SK-N-SH (cell line): ENCODE measurements at places on chromosomes 13 and 19. TPM values are rescaled to one million over a fixed set of nuclear protein-coding genes. Genes with fewer than 3 reads are reported as not detected.
A peak's percentile ranks its signal among the peaks of the same experiment; 100 is the strongest.

CHST8 gene
- polyA plus RNA-seq = 0.05 and 0.45 TPM in 2 replicates

DNA sequence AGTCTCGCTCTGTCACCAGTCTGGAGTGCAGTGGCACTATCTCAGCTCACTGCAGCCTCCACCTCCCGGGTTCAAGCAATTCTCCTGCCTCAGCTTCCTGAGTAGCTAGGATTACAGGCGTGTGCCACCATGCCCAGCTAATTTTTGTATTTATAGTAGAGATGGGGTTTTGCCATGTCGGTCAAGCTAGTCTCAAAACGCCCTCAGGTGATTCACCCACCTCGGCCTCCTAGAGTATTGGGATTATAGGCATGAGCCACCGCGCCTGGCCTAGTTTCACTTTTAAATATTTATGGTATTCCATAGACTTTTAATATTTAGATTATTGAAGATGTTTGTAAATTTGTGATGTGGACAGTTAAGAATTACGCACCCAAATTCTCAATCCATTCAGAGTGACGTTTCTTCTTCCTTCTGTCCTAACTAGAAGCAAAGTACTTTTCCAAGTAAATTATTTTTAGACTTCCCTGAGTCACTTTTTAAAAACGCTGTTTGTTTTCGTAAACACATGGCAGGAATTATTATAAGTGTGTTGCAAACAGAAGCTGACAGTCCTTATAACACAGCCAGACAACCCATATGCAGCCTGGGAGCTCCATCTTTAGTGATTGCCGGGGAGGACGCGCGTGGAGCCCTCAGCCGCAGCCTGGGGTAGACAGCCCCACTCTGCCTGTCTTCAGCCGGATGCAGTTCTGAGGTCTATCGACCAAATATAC is 131.7 kb downstream of the ATP11A start:
- no peaks in the 10 kb centered on the region for H3K27me3 ChIP-seq
- no peaks in the 10 kb centered on the region for H3K4me1 ChIP-seq
- H3K4me3 ChIP-seq = no peak overlapping the region
- H3K27ac ChIP-seq = no peak overlapping the region
- no peak for DNase-seq

KLK10 gene
- polyA plus RNA-seq = not detected in 2 replicates

DNA sequence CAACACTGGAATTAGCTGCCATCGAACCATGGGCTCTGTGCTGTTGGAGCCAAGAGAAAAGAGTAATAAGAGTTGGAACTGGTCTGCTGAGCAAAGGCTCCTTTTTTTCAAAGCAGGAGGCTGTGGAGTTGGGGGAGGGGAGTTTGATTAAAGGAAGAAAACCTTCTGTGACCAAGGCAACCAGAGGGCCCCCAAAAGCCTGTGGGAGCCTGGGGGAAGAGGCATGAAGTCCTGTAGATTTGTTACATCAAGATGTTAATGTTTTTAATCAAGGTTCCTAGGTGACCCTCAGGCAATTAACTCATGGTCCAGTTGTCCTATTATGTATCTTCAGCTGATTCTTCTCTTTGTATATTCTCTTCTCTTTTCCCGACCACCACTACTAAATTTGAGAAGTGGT is 403.9 kb downstream of the NDFIP2 start:
- H3K4me3 ChIP-seq = no peak overlapping the region
- no peak for DNase-seq
- no peaks in the 10 kb centered on the region for H3K27me3 ChIP-seq
- no peak overlapping the region for H3K27ac ChIP-seq
- H3K4me1 ChIP-seq = no peaks in the 10 kb centered on the region

DNA sequence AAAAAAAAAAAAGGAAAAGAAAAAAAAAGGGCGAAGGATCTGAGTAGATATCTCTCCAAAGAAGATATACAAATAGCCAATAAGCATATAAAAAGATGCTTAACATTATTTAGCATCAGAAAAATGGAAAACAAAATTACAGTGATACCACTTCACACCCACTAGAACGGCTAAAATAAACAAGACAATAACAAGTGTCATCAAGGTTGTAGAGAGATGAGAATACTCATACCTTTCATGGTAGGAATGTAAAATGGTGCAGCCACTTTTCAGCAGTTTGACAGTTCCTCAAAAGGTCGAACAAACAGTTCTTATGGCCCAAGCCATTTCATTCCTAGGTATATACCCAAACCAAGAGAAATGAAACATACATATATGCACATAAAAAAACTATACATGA is 33.5 kb downstream of the FOXO1 start:
- H3K4me3 ChIP-seq = no peak overlapping the region
- no peaks in the 10 kb centered on the region for H3K36me3 ChIP-seq
- H3K4me1 ChIP-seq = no peaks in the 10 kb centered on the region
- H3K27ac ChIP-seq = no peak overlapping the region
- no peaks in the 10 kb centered on the region for H3K27me3 ChIP-seq

DNA sequence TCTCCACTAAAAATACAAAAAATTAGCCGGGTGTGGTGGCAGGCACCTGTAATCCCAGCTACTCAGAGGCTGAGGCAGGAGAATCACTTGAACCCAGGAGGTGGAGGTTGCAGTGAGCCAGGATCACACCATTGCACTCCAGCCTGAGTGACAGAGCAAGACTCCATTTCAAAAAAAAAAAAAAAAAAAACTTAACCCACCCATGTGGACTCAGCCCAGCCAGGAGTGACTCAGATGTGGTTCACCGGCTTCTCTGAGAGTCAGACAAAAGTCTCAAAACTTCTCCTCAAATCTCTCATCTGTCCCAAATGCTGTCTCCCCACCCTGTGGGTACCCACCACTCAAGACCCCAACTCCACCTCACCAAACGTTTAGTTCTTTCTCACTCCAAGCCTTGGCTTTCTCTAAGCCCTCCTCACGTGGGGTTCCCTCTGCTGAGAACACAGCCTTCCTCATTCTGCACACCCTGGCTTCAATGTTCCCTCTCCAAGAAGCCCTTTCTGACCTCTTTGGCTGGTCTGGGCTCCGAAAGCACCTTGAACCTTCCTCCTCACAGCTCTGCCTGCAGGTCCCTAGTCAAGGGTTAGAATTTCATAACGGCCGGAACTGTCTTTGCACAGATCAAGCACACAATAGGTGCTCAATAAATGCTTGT is 11.1 kb upstream of the RAB3A start:
- no peak for DNase-seq
- no peak overlapping the region for H3K4me3 ChIP-seq
- no peaks in the 10 kb centered on the region for H3K4me1 ChIP-seq
- H3K36me3 ChIP-seq = no peaks in the 10 kb centered on the region

DNA sequence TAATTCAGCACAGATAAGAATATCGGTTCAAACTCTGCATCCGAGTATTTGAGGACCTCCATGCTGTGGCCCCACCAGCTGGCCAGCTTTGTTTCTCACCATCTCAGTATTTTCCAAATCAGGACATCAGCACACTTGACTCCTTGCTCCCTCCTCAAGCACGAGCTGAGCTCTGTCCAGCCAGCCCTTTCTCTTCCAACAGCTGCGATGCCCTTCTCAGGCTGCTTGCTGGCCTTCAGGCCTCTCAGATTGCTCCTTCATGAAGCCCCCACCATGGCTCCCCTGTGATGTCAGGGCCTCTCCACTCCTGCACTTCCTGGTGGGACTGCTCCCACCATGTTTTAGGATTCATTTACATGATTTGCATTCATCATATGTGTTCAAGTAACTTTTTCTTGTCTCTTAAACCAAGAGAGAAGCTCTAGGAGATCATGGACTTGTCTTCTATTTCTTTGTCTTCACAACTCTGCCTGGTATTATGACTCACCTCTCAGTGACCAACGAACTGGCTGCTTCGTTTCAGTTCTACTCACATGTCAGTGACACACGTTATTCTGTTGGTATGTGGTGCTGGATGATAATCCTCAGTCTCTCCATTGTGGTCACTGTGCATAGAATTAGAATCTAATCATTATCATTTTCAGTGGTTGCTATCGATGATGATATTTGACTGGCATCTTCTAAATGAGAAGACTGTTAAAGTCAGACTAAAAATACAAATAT is 471.7 kb downstream of the EFNB2 start:
- no peaks in the 10 kb centered on the region for H3K4me1 ChIP-seq
- H3K27ac ChIP-seq = peak overlapping the region; percentile 44
- no peaks in the 10 kb centered on the region for H3K27me3 ChIP-seq
- H3K4me3 ChIP-seq = no peak overlapping the region
- DNase-seq = no peak

ZNF667 gene
- polyA plus RNA-seq = 3.2 and 5.0 TPM in 2 replicates

DNA sequence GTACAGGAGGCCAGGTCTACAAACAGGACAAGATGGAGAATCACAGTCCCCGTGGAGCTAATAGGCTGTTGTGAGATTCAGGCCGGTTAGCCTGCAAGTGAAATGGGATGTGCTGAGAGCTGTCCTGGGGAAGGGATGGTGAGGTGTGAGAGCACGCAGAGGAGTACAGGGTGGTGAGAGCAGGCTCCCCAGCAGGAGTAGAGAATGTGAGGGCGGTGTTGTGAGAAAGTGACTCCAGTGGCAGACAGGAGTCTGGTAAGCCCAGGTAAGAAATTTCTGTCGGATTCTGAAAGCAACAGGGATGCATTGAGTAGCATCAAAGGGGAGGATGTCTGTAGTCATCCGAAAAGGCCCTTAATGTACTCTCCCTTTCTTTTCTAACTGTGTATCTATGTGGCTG is 50.7 kb upstream of the GPR183 start:
- H3K4me1 ChIP-seq = peaks cover 13% of the 10 kb centered on the region; the same call in 1 of the 2 replicates
- no peak for DNase-seq
- peak overlapping the region; percentile 70; the same call in 1 of the 2 replicates for H3K27ac ChIP-seq
- no peak overlapping the region for H3K4me3 ChIP-seq
- H3K36me3 ChIP-seq = peaks cover 32% of the 10 kb centered on the region

KLC3 gene
- polyA plus RNA-seq = 0.75 and 1.2 TPM in 2 replicates

- H3K4me3 ChIP-seq = no peak overlapping the region
- H3K27me3 ChIP-seq = no peaks in the 10 kb centered on the region
- DNase-seq = no peak
- H3K4me1 ChIP-seq = no peaks in the 10 kb centered on the region
- H3K36me3 ChIP-seq = no peaks in the 10 kb centered on the region
- H3K27ac ChIP-seq = no peak overlapping the region
Measured at GRCh38 chr13:110291286-110291685, 15.7 kb downstream of the COL4A1 start.

- DNase-seq = no peak
- H3K27ac ChIP-seq = no peak overlapping the region
- H3K36me3 ChIP-seq = peaks cover 77% of the 10 kb centered on the region
- no peaks in the 10 kb centered on the region; the same call in 1 of the 2 replicates for H3K4me1 ChIP-seq
Measured at GRCh38 chr13:79361299-79361698, 44.8 kb downstream of the RBM26 start.

DNA sequence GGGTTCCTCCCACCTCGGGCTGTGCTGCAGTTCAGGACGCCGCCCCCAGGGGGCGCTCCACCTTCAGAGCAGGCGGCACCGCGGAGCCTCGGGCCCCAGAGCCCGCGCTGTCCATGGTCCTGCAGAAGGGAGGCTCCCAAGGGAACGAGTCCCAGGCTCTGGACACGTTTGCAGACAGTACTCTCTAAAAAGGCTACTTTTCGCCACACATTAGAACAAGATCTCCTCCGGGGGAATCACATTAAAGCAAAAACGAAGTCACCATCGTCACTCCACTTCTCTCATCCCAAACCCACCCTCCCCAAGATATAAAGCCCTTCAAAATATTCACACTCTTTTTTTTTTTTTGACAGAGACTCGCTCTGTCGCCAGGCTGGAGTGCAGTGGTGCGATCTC is 4.6 kb upstream of the SIGLEC10 start:
- H3K27ac ChIP-seq = no peak overlapping the region
- H3K27me3 ChIP-seq = peaks cover 24% of the 10 kb centered on the region
- H3K36me3 ChIP-seq = no peaks in the 10 kb centered on the region

GRCh38 chr13:113258321-113259054 is 38.6 kb upstream of the LAMP1 start:
- H3K27me3 ChIP-seq = no peaks in the 10 kb centered on the region
- no peaks in the 10 kb centered on the region for H3K4me1 ChIP-seq
- H3K27ac ChIP-seq = no peak overlapping the region
- no peak overlapping the region for H3K4me3 ChIP-seq

DNA sequence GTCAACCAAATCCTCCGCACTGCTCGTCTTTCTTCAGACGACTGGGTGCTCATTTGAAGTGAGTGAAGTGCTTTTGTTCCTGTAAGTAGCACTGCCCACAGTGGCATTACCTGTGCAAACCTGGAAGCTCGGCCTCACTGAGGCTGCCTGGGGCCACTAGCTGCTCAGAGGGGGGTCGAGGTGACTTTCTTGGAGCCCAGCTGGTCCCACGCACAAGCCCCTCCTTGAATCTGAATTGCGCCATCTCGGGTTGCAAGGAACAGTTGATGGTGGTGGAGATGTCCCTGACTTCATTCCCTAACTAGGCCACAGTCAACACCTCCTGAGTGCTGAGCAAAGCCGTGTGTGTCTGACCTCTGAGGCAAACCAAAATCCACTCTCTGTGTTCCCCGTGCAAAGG is 79.3 kb upstream of the GPR183 start:
- H3K27ac ChIP-seq = no peak overlapping the region
- no peaks in the 10 kb centered on the region for H3K27me3 ChIP-seq
- peaks cover 16% of the 10 kb centered on the region for H3K36me3 ChIP-seq

DNA sequence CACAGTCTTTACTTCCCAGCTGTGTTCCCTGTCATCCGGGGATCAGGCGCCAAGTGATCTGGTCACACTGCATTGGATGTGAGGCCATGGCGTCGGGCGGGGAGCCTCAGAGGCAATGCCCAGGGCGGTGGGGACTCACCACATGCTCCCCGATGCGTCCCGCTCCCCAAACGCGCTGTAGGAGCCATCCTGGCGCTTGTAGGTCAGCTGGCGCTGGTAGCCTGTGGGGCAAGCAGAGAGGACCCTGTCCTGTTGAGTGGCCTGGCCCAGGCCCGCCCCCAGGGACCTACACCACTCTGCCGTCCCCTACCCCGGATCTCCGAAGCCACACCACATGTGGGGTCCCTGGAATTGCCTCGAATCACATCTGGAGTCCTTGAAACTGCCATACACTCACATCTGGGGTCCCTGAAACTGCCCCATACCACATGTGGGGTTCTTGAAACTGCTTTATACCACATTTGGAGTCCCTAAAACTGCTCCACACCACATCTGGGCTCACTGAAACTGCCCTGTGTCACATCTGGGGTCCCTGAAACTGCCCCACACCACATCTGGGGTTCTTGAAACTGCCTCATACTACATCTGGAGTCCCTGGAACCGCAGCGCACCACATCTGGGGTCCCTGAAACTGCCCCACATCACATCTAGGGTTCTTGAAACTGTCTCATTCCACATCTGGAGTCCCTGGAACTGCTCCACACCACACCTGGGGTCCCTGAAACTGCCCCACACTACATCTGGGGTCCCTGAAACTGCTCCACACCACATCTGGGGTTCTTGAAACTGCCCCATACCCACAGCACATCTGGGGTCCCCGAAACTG is 33.2 kb downstream of the F2RL3 start:
- H3K36me3 ChIP-seq = no peaks in the 10 kb centered on the region
- H3K4me1 ChIP-seq = no peaks in the 10 kb centered on the region
- H3K4me3 ChIP-seq = no peak overlapping the region
- DNase-seq = no peak
- H3K27me3 ChIP-seq = peaks cover 29% of the 10 kb centered on the region
- H3K27ac ChIP-seq = no peak overlapping the region
